ENCODE measurements at places on chromosomes 1 and 21.

- peak; percentile 14 for DNase-seq
Measured at GRCh38 chr1:112509005-112509659, 367 bp downstream of the WNT2B start.

- no peak for DNase-seq
Measured at GRCh38 chr1:6971699-6972098, 186.4 kb downstream of the CAMTA1 start.

GRCh38 chr1:23122796-23123195 lies 45.9 kb downstream of the LUZP1 start:
- DNase-seq, result no peak

DNA sequence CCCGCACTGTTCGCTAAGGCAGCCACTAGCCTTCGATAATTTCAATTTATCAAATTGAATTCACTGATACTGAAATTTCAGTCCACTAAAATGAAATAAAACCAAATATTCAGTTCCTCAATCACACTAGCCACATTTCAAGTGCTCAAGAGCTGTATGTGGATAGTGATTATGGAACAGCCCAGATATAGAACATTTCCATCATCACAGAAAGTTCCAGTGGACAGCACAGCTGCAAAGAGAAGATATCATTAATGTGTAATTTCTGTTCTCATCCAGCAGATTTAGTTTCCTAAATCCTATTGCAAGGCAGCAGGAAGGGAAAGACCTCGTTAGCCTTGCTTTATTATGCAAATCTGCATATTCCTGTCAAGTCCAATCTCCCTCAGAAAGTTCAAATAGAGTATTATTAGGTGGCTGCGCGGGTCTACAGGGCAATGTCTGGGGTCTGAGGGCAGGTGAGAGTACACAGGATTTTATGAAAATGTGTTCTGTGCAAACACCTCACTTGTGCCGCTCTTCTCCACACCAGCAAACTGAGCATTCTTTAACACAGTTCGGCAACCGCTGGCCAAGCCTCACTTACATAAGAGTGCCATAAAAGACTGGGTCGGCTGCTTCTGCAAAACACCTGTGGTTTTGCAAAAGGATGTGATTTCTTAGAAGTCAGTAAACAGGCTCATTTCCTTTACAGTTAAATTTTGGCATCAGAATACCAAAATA lies 22.4 kb downstream of the CAPZB start:
- DNase-seq, result no peak

- no peak for DNase-seq
Measured at GRCh38 chr1:180299479-180300221, 69.6 kb downstream of the LHX4 start.

GRCh38 chr1:117032266-117032665 lies 27.9 kb upstream of the TTF2 start:
- DNase-seq, result no peak

GRCh38 chr1:34770891-34771504 lies 10.0 kb upstream of the GJB3 start:
- no peak for DNase-seq

GRCh38 chr1:156904187-156904959 lies 10.9 kb downstream of the PEAR1 start:
- DNase-seq, result no peak

- no peak for DNase-seq
Measured at GRCh38 chr1:186984959-186985358, 156.2 kb downstream of the PLA2G4A start.

GRCh38 chr1:156684227-156684782 lies 7.1 kb upstream of the NES start:
- no peak for DNase-seq

GRCh38 chr21:41405321-41405720 lies 20.7 kb upstream of the MX1 start:
- DNase-seq, result no peak

GRCh38 chr1:246875041-246876026 lies 56.4 kb downstream of the AHCTF1 start:
- no peak for DNase-seq

DNA sequence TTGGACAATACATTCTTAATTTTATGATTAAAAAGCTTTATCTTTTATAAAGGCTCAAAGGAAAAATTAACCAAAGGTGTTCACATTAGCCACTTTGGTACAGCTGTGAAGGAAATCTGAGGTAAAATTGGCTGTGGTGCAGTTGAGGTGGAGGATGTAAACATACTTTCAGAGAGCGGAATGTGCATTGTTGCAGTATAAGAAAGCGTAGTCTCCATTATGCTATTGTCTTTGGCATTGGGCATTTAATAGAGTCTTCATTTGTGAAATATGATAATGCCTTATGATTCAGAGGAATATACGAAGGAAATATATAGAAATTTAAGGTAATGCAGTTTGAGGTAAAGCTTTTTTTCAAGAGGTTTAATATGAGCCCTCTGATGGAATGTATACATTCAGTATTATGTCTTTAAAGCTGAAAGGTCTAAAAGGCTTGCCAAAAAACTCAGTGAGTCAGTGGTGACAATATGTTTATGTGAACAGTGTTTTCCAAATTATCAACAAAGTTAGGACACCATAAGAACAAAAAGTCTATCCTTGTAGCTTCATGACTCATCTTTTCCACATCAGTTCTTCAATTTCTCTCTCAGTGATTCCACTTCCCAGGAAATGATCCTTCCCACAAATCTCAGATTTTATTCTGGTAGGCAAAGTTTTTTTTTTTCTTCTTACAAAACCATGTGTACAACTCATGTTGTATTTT lies 26.9 kb upstream of the DDR2 start:
- peak; percentile 90 for DNase-seq

DNA sequence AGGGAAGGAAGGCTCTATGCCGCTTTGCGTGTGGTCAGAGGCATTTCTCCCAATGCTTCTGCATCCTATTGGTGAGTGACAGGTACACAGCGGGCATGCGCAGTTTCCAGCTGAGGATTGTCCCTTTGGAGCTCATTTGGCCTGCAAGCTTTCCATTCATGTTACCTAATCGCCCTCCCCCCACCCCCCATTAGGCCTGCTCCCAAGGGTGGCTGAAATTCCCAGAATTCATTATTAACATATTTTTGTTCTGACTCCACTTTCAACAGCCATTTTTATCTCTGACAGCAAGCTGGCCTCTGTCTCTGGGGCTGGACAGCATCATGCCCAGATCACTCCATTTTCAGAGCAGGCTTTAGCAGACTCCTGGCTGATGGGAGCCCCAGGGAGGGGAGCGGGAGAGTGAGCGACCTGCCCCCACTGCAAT lies 25.6 kb downstream of the MIS18A start:
- DNase-seq, result no peak

DNA sequence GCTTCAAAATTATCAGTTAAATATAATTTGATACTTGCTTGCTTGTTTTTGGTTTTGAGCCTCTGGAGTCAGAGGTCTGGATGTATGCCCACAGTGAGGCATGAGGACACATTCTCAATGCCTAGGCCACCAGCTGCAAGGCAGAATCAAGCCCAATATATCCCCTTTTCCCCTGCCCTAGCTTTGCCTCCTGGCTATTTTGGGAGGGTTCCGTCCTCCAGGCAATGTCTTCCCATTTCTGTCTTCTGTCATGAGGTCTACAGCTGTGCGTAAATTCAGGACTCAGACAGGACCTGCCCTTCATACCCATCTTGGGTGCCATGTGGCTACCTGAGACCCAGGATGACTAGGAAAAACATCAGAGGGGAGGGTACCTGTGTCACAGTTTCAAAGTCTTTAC lies 19.2 kb downstream of the NRDC start:
- DNase-seq, result no peak

- no peak for DNase-seq
Measured at GRCh38 chr1:82755671-82756070, 954.9 kb downstream of the ADGRL2 start.

GRCh38 chr1:183249941-183250452 lies 63.9 kb downstream of the LAMC2 start:
- no peak for DNase-seq

GRCh38 chr21:46183910-46184624 lies at the start of gene SPATC1L:
SPATC1L (minus strand) TSS chr21:46184459; CDS start chr21:46182816, 1,643 bp downstream.
- DNase-seq, result peak; percentile 51

DNA sequence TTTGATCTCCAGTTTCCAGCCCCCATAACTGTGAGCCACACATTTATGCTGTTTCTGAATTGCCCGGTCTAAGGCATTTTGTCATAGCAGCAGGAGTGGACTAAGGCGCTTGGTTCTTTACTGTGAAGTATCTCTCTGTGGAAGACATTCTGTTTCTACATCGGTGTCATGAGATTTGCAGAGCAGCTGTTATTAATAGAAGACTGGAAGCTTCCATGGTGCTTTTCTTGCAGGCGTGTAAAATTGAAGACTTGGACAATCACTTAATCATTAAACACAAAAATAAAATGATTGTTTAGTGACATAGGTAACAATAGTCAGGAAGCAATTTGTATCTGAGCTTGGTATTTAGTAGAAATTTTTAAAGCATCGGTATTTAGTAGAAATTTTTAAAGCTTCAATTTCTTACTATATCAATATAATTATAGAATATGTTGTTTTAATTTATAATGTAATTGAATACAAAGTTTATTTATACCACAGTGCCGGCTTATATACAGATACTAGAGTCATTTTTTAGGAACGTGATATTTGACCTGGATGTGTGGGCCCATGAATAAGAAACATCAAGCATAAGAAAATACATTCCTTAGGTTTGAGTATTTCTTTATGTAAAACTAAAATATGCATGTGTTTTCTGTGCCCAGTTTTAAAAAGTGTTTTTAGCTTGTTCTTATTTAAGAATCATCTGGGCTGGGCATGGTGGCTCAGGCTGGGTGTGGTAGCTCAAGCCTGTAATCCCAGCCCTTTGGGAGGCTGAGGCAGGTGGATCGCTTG lies 60.6 kb upstream of the COL6A1 start:
- DNase-seq, result no peak

DNA sequence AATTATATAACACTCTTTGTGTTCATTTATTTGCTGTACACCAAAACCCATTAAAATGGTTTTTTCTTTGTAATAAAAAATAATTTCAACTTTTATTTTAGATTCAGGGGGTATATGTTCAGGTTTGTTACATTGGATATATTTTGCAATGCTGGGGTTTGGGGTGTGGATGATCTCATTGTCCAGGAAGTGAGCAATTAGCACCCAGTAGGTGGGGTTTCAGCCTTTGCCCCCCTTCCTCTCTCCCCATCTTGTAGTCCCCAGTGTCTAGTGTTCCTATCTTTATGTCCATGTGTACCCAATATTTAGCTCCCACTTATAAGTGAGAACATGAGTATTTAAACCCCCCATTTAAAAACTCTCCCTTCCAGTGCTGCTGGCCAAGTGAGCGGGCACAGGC lies 184.6 kb downstream of the RHOU start:
- no peak for DNase-seq
